ENCODE measurements at places on chromosomes 7 and 10.
A peak's percentile ranks its signal among the peaks of the same experiment; 100 is the strongest.

GRCh38 chr10:67306588-67307205 lies 380.9 kb downstream of the LRRTM3 start:
- DNase-seq = no peak

- no peak for DNase-seq
Measured at GRCh38 chr7:36795451-36796021, 71.2 kb upstream of the AOAH start.

- no peak for DNase-seq
Measured at GRCh38 chr7:47297120-47297519, 284.8 kb downstream of the TNS3 start.

GRCh38 chr7:33459340-33459751 lies 330.0 kb downstream of the BBS9 start:
- DNase-seq = peak; percentile 35

DNA sequence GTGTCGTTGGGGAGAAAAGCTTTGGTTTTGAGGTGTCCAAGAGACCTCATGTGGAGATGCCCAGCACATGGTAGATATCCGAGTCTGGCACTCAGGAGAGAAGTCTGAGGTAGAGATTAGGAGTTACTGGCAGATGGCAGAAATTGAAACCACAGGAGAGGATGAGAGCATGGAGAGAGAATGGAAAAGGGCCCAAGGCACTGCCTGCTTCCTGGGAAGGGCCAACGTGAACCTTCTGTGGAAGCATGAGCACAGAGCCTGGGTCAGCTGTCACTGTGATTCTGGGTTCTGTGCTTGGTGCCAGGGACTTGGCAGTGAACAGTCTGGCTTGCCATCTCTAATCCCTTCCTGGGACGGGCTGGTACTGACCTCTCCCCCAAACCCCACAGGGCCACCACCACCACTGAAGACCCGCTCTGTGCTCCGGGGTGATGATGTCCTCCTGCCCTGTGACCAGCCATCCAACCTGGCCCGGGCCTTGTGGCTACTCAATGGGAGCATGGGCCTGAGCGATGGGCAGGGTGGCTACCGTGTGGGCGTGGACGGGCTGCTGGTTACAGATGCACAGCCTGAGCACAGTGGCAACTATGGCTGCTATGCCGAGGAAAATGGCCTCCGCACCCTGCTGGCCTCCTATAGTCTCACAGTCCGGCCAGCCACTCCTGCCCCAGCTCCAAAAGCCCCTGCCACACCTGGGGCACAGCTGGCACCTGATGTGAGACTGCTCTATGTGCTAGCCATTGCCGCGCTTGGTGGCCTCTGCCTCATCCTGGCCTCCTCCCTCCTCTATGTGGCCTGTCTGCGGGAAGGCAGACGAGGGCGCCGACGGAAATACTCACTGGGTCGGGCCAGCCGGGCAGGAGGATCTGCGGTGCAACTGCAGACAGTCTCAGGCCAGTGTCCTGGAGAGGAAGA lies 4.1 kb downstream of the MRPL43 start:
- DNase-seq = no peak
